ENCODE measurements at places on chromosomes 4 and X.

- DNase-seq, result no peak
These were observed 76.0 kb upstream of the DHRSX start for GRCh38 chrX:2576793-2577192.

GRCh38 chrX:120840827-120841226 lies 34.8 kb downstream of the CT47B1 start:
- DNase-seq, result no peak

DNA sequence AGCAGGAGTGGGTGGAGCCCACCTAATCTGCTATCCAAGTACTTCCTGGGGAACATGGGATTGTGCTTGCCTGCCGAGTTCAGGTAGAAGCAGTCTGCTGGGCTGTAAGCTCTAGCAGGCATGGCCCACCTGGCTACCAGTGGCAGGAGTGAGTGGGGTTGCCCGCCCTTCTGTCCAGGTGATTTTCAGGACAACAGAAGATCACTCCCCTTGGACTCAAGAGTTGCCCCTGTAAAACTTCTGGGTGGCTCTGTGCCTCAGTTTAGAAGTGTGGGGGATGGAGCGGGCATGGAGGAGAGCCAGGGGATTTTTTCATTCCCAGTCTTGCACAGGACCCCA lies 43.5 kb downstream of the NDST3 start:
- DNase-seq, result no peak

GRCh38 chr4:152424396-152424795 lies 111.5 kb downstream of the FBXW7 start:
- no peak for DNase-seq

DNA sequence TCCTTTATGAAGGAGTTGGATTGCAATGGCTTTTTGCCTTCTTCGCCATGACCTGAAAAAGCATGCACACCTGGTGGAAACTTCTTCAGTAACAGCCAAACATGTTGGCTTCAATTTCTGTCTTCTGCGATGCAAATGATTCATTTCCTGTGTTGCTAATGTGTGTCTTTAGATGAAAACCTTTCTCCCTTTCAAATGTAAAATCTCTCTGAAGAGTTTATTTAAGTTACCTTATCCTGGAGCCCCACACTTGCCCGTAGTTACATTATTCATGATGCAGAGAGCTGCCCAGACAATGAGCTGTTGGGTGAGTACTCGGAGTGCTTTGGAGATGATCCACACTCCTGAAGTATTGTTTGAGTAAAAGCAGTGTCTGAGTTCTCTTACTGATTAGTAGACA lies 1100.9 kb downstream of the RPA4 start:
- DNase-seq, result no peak

DNA sequence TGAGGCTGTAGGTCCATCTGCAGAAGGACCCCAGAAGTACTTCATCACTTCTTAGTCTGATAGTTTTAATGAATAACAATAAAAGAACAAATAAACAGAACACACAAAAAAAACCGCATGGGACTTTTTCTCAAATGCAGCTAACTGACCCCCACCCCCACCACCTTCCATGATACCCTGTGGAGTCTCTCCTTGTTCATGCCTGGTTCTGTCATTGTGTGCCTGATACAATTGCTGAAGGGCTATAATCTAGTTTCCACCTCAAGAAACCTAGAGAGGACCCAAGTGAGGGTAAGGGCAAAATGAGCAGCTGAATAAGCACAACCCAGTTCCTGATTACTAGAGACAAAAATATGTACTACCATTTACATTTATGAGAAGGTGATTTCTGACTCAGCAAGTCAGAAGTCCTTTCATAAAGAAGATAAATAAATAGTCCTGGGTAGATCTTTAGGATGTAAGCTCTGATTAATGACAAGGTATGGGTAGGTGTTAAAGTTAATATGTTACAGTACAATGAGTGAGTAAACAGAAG lies 155.1 kb downstream of the TMA16 start:
- DNase-seq, result no peak

DNA sequence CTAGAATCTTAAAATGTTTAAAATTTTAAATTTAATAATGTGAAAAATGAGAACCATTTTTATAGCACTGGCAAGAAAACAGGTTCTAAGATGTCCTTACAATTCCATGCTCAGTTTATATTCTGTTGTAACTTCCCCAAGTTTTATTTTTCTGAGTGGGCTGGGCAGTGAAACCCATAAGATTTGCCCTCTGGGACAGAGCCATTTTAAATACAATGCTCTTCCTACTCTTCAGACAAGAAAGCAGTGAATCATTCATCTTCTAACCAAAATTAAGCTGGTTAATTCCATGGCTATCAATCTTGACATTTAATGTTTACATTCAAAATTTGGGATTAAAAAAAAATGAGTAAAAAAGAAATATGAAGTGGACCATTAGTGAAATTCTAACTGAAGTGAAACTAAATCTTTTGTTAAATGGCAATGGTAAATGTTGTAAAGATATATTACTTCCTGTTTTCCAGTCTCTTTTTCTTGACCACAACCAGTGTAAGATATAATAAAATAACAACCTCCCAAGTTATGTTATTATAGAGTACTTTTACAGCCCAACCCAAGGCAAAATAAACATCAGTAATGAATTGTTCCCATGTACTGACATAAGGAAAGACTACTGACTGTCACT lies 37.2 kb upstream of the PTPN13 start:
- no peak for DNase-seq

DNA sequence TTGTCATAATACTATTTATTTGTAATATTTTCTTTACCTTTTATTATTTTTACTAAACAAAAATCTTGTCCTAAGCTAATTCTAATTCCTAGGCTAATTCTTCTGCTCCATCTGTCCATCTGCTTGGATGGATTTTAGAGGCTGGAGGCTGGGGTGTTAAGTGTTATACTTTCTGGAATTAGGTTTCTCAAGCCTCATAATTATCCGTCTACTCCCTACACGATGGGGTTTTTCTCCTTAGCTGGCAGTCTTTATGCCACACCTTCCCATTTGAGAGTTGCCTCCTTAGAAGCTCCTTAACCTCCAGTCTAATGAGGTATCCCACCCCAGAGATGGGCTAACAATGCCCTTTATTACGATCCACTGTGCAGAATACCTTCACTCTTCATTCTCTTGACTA lies 37.6 kb upstream of the LGI2 start:
- DNase-seq, result no peak

- DNase-seq, result no peak
These were observed 66.5 kb downstream of the EFNB1 start for GRCh38 chrX:68895341-68895755.

- DNase-seq, result no peak
These were observed 124.9 kb downstream of the IRF2 start for GRCh38 chr4:184349283-184350039.

- no peak for DNase-seq
These were observed 765.6 kb upstream of the TENM3 start for GRCh38 chr4:181477591-181477990.

GRCh38 chr4:88822034-88822789 lies 124.6 kb upstream of the NAP1L5 start:
- DNase-seq, result no peak

DNA sequence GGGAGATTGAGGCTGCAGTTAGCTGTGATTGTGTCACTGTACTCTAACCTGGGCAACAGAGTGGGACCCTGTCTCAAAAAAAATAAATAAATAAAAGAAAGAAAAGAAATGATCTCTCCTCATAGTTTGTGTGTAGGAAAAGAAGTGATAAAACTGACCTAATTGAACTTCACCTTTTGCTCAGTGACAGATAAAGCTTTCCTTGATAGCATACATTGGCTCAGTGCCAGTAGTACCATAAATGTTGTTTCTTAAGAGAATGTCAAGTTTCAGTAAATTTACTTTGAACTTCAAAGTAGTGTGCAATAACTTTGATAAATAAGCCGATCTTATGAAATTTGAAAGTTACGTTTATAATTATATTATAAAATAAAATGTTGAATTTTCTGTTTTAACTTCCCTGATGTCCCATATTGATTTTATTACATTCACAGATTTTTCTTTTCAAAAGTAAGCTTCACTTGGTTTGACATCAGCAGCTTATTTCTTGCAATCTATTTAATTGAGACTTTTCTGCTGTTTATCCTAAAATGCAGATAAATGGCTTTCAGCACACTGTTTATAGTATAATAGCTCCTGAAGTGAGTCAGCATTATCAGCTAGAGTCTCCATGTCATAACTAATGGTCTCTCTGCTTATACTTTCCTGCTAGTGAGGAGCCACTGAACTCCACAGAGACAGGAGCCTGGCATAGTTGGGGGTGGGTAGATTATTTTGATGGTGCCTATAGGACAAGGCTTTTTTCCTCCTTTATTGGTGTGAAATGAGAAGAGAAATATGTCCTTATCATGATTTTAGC lies 330.1 kb downstream of the BMPR1B start:
- DNase-seq, result no peak

DNA sequence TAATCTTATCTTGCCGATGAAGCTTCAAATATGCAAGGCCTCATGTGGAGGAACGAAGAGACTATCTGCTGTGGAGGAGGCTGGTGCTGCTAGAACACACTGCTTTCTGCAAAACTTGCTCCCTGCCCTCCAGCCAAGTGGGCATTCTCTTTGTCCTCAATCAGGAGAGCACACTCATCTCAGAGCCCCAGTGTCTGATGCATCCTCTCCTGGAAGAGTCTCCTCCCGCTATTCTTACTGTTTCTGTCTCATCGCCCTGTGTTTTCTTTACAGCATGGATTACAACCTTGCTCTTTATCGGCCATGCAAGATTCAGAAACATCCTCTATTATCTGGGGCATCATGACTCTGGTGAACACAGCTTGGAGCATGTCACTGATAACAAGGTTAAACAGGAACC lies 68.2 kb upstream of the MTNR1A start:
- no peak for DNase-seq

DNA sequence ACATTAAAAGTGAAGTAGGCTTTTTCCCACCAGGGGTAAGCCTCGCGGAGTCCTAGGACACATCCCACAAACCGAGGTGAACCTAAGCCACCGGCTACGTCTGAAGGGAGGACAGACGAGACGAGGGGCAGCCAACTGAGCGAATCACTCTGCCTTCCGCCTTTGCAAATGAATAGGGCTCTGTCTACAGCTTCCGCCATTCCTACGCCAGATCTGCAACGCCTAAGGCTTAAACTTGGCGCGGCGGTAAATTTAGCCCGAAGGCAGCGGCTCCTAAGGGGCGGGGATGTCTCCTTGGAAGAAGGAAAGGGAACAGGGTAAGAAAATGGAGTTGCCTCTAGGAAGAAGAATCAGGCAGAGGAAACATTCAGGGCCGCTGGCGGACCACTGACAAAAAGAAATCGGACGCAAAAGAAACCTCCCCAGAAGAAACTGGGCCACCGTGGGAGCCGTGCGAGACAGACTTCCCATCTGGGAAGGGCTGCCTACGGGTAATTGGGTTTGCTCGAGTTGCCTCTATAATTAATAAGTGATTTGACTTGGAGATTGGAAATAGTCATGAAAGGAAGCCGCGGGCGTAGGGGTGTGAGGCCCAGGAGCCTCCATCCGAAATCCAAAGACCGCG lies 90.5 kb downstream of the BCOR start:
- DNase-seq, result no peak

- no peak for DNase-seq
These were observed 420.2 kb downstream of the BCOR start for GRCh38 chrX:39677585-39677977.

DNA sequence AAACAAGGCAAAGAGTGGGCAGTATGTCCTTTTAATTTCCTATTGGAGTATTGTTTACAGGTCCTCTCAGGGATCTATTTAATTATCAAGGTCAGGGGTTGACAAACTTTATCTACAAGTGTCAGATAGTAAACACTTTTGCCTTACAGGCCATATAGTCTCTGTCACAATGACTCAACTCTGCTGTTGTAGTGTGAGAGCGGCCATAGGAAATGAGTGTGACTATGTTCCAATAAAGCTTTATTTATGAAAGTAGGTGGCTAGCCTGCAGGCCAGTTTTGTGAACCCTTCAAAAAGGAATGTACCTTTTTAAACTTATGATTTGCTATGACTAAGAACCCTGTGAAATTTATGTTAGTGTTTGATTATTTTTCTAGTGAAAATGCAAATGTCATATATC lies 156.1 kb downstream of the GPAT3 start:
- DNase-seq, result no peak

GRCh38 chrX:11557120-11557519 lies 108.6 kb downstream of the ARHGAP6 start:
- no peak for DNase-seq

GRCh38 chrX:69133921-69134542 lies 31.2 kb downstream of the PJA1 start:
- no peak for DNase-seq

DNA sequence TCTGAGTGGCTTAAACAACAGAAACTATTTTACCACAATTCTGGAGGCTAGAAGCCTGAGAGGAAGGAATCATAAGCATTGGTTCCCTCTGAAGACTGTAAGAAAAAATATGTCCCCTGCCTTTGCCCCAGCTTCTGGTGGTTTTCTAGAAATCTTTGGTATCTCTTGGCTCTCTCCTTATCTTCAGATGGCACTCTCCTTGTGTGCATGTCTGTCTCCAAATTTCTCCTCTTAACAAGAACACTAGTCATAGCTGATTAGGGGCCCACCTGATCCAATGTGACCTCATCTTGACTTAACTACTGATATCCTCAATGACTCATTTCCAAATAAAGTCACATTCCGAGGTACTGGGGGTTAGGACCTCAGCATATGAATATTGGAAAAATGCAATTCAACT lies 635.0 kb upstream of the NR3C2 start:
- DNase-seq, result no peak

GRCh38 chr4:169267070-169267469 lies 3.7 kb downstream of the SH3RF1 start:
- DNase-seq, result no peak

GRCh38 chr4:111924696-111925095 lies 220.6 kb upstream of the FAM241A start:
- DNase-seq, result no peak

DNA sequence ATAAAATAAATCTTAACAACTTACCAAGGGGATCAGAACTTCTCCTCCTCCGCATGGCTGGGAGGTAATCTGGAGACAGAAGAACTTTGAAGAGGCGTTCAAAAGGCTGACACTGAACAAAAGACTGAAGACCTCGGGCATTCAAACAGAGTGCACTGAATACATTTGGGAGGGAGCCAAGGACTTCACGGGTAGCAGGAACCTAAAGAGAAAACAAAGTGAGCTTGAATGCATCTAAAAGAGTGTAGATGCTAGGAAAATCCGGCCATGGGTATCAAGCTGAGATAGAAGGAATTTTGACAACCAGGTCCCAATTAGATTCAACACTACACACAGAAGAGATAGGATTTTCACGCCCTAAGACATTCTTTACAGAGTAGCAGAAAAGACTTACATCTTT lies 69.6 kb downstream of the HUWE1 start:
- DNase-seq, result no peak

- DNase-seq, result no peak
These were observed 159.9 kb upstream of the MAMLD1 start for GRCh38 chrX:150203248-150203645.

GRCh38 chr4:35818520-35818919 lies 425.8 kb downstream of the ARAP2 start:
- DNase-seq, result no peak

DNA sequence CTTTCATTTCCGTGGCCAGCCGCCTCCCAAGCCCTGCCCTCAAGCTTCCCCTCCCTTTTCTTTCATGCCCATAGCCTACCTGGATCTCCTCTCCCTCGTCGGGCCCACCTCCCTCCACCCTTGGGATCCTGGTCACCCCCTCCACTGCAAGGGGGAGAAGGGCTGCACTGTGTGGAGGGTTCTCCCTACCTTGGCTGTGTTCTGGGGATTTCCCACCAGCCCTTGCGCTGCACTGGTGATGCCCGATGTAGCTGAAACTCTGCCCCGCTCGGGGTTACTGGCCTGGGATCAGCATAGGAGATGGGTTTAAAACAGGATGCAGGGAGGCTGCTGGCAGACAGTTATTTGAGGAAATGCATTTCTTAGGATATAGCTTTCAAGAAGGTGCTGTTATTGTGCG lies 128.9 kb downstream of the TBL1X start:
- no peak for DNase-seq
